ENCODE measurements at places on chromosomes 7 and 10. TPM values are rescaled to one million over a fixed set of nuclear protein-coding genes. Genes with fewer than 3 reads are reported as not detected.

DNA sequence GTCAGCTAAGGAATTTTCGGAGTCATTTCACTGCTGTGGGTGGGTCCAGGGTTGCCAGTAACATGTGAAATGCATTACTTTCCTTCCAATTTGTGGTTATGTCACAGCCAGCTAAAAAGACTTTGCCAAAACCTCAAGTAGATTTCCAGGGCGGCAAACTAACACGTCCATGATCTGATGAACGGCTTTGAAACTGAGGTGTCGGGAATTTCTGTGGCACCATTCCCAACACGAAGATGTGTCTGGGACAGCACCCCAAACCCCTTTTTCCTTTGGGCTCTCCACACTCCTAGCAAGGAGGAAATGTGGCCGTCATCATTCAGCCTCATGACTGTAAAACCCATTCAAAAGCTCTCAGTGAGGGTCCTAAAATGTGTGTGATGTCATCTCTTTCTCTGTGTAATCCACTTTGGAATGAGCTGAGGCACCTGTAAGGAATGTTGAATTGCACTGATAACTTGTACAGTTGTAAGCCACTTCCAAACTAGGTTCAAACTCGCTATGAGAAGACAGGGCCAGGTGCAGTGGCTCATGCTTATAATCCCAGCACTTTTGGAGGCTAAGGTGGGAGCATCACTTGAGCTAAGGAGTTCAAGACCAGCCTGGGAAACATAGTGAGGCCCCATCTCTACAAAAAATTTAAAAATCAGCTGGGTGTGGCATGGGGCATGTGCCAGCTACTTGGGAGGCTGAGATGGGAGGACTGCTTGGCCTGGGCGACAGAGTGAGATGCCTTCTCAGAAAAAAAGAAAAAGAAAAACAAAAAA is 146.1 kb upstream of the FRMD4A start:
- DNase-seq, result no peak

- no peak for DNase-seq
Measured at GRCh38 chr7:90843472-90843871, 247.4 kb downstream of the CDK14 start.

GRCh38 chr10:58625070-58625469 is 112.4 kb downstream of the BICC1 start:
- DNase-seq, result no peak

DNA sequence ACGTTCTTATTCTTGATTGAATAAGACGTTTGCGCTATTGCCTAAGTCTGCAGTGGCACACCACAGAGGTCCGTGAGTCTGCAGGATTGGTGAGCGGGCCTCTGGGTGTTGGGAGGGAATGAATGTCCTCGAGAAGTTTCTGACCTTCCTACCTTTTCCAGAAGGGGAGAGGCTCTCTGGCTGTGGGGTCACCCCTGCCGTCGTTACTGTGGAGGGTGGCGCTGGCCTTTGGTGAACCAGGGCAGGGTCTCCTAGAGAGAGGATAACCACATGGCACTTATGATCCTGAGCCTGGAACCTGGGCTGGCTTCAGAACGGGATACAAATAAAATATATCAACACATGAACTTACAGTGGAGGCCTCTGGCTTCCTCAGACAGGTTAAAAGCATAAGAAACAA is 13.8 kb downstream of the IL15RA start:
- no peak for DNase-seq

Gene GIMAP5
- 53.3 TPM for total RNA-seq

Data from activated CD4-positive, alpha-beta T cell treated with anti-CD3 and anti-CD28 coated beads for 36 hours (primary cell).